ENCODE measurements at places on chromosomes 11 and 22. TPM values are rescaled to one million over a fixed set of nuclear protein-coding genes. Genes with fewer than 3 reads are reported as not detected.

AQP11 gene
- total RNA-seq, result 0.18 TPM

GRIA4 gene
- 0.05 TPM for total RNA-seq

NPTXR gene
- total RNA-seq, result 3.7 TPM

CHRM1 gene
- total RNA-seq, result not detected

RBMXL2 gene
- total RNA-seq, result not detected

BCR gene
- total RNA-seq, result 90.0 TPM

EIF3F gene
- 293 TPM for total RNA-seq

SLC15A3 gene
- total RNA-seq, result 8.8 TPM

PRODH gene
- total RNA-seq, result 1.0 TPM

HSPB2 gene
- not detected for total RNA-seq

SPON1 gene
- 0.47 TPM for total RNA-seq

NEFH gene
- total RNA-seq, result 1.8 TPM

LIF gene
- 16.6 TPM for total RNA-seq

KCNJ4 gene
- total RNA-seq, result not detected

ZNF215 gene
- total RNA-seq, result 3.7 TPM

IL10RA gene
- total RNA-seq, result 0.78 TPM

GNAZ gene
- 0.78 TPM for total RNA-seq

DEUP1 gene
- not detected for total RNA-seq

PKNOX2 gene
- total RNA-seq, result 0.76 TPM

DCDC1 gene
- total RNA-seq, result not detected

IGLL5 gene
- total RNA-seq, result not detected

SCGB2A2 gene
- total RNA-seq, result not detected

OR51B5 gene
- not detected for total RNA-seq

TTC28 gene
- 38.5 TPM for total RNA-seq

MS4A4E gene
- total RNA-seq, result not detected

AGBL2 gene
- total RNA-seq, result not detected

SYCE3 gene
- total RNA-seq, result 2.6 TPM

PYGM gene
- total RNA-seq, result not detected

PNPLA5 gene
- not detected for total RNA-seq

TIGD3 gene
- total RNA-seq, result 0.41 TPM

APOBEC3H gene
- total RNA-seq, result not detected

GVQW3 gene
- 1.3 TPM for total RNA-seq

TRIM49 gene
- not detected for total RNA-seq

FXYD6 gene
- total RNA-seq, result 16.4 TPM

ACRV1 gene
- total RNA-seq, result not detected

NAALADL1 gene
- 2.8 TPM for total RNA-seq

MAFF gene
- total RNA-seq, result 119 TPM

NXPE4 gene
- total RNA-seq, result not detected

DRD4 gene
- total RNA-seq, result not detected

RIBC2 gene
- not detected for total RNA-seq

POU2AF1 gene
- not detected for total RNA-seq

CTNND1 gene
- 200 TPM for total RNA-seq

SCGB1A1 gene
- total RNA-seq, result not detected

MUC2 gene
- total RNA-seq, result not detected

KRTAP5-11 gene
- not detected for total RNA-seq

LRRC74B gene
- total RNA-seq, result not detected

TRIM51 gene
- total RNA-seq, result not detected

NECTIN1 gene
- total RNA-seq, result 9.9 TPM

GGT5 gene
- 12.8 TPM for total RNA-seq

MS4A4A gene
- total RNA-seq, result not detected
